Left ventricle myocardium inferior (tissue), 1 donor: ENCODE measurements at places on chromosomes 12 and 14.

DNA sequence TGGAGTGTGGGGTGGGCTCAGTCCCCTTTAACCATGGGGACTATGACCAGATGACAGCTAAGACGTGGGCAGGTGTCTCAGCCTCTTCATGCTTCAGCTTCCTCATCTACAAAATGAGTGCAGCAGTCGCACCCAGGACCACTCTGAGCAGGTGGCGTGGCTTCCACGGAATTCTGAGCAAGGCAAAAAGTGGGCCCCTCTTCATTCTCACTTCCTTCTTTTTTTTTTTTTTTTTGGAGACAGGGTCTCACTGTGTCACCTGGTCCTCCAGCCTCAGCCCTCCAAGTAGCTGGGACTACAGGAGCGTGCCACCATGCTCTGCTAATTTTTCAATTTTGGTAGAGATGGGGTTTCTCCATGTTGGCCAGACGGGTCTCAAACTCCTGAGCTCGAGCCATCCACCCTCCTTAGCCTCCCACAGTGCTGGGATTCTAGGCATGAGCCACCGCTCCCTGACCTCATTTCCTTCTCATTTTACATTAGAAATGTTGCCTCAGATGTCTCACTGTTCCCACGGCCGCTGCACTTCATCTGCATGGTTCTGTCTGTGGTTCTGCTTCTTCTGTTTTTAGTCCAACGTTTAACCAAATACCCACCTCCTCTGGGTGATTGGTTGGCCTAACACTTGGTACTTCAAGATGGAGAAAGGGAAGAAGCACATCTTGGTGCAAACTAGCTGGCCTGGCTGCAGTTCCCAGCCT, 41.3 kb upstream of the BCL7A start:
- no peak for DNase-seq

DNA sequence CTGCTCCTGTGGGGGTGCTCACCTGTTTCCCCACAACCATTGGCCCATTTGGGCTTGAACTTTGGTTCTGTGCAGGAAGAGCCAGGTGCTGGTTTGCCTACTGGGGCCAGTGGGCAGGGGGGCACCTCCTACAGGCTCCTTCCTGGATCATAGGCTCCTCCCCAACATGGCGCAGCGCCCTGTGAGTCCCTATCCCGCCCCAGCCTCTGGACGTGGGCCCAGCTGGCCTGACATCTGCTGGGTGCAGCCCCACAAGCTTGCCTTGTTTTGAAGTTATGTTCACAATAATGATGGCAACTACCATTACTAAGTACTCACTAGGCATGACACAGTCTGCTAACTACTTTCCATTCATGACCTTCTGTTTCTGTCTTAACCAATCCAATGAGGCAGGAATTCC, 147.8 kb downstream of the RBM19 start:
- no peak for DNase-seq

- no peak for DNase-seq
Observed at GRCh38 chr12:50065726-50066310, 8.4 kb downstream of the ASIC1 start.

GRCh38 chr12:113647048-113647447, 175.4 kb upstream of the LHX5 start:
- DNase-seq = no peak

- DNase-seq = no peak
Observed at GRCh38 chr14:59458486-59458885, 6.7 kb downstream of the GPR135 start.

DNA sequence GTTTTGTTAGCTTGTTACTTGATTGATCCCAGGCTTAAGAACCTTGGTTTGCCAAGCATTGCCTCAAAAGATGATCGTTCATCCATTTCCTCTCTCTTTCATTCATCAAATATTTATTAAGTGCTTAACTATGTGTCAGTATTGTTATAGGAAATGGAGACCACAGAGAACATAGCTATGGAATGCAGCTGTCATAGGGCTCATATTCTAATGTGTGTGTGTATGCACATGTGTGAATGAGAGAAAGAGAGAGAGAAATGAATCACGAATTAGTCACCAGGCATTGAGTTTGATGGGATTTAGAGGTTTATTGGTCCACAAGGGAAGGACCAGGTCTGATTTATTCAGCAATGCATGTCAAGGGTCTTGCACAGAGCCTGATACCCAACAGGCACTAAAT, 71.0 kb upstream of the FBXO21 start:
- no peak for DNase-seq

DNA sequence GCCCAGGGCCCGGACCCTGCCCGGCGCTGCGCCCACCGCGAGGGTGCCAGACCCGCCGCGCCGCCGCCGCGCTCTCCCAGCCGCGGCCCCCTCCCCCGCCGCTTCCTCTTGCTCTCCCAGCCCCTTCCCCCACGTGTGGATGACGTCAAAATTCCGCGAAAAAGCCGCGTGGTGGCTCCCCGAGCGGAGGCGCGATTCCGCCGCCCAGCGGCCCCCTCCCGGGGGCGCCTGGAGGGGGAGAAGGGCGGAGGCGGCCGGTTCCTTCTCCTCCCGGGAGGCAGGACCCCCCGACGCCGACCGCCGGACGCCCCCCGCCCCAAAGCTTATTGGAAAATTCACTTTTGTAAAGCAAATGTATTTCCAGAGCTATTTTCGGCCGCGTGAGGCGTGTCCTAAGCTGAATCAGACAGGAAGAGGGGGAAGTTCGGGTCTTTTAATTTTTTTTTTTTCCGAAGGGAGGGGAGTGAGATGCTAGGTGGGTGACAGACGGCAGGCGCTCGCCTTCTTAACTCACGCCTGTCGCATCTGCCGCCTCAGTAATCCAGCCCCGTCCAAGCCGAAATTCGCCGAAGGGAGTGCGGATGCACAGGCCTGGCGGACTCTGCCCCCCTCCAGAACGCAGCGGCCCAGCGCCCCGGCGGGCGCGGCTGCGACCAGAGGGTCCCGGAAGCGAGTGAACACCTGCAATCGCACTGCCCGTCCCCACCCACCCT, 4.1 kb upstream of the CCND2 start:
- peak; percentile 86 for DNase-seq

DNA sequence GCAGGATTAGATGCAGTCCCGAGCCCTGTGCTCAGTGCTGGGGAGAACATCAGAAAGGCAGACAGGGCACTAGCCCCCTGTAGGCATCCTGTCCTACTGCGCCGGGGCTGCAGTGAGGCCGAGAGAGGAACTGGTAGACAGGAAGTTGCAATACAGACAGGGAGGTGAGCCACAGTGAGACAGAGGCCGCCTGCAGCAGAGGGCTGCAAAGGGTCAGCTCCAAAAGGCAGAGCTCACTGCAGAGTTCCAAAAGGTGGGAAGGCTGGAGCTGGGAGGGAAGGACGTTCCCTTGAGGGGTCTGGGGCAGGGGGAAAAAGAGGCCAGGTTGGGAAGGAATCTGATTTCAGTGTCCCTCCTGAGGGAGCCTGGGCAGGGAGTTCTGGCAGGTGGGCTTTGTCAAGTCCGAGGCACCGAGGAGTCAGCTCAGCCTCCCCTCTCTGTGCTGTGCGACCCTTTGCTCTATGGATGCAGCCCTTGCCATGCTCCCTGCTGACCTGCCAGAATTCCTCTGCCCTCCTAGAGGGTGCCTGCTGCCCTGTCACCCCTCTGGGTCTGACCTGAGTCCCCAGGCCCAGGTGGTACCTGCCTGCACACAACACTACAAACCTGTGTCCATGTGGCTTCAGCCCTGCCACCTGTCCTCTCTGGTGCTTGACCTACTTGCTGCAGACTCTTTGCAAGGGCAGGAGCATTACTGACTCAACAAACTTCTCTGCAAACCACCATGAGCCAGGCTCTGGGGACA, 63.5 kb downstream of the PRMT8 start:
- DNase-seq = no peak

DNA sequence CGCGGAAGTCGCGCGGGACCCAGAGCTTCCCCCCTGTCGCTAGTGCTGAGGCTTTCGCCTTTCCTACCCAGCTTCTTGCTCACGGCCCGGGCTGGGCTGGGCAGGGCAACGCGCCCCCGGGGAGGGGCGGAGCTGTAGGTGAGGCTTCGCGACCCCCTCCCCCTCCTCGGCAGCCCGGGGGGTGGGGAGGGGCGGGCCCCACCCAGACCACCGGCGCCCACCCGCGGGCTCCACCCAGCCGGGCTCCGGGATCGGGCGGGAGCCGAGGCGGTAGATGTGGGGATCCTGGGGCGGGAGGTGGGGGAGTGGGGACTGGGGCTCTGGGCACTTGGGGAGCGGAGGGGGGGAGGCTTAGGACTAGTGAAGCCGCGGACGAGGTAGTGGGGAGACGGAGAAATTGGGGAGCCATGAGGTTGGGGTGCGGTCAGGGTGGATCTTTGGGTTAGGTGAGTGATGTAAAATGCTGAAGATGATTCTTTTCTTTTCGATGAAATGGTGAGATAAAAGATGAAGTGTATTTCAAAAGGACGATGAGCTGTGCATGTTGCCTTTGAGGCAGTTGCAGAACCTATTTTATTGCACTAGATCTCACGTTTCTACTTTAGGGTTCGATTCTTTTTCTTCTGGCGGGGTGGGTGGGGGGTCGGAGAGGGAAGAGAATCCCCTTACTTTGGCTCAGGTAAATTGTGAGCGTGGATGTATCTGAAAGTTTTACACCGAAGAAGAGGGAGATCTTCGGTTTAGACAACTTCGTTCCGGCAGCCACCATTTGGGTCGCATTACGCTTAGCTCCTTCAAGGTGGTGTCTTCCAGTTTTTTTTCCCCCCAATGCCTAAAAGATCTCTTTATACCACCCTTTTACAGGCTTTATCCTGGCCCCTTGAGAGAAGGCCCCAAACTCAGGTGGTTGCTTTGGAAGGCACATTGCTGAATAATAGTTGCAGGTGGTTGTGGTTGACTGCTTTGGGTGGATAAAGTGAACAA, 619 bp downstream of the ERC1 start:
- DNase-seq = no peak

GRCh38 chr14:35438910-35439713, 34.6 kb upstream of the NFKBIA start:
- DNase-seq = no peak

GRCh38 chr14:99330316-99331240, 58.6 kb upstream of the BCL11B start:
- no peak for DNase-seq
